Heart left ventricle (tissue), 16 donors: ENCODE measurements at places on chromosomes 12 and 14. TPM values are rescaled to one million over a fixed set of nuclear protein-coding genes. Genes with fewer than 3 reads are reported as not detected.

- no peaks in the 10 kb centered on the region for H3K36me3 ChIP-seq
- H3K4me1 ChIP-seq = peaks cover 8% of the 10 kb centered on the region
- peak overlapping the region; percentile 12 for H3K27ac ChIP-seq
Observed at GRCh38 chr14:31717294-31718085, 156.3 kb downstream of the NUBPL start.

DNA sequence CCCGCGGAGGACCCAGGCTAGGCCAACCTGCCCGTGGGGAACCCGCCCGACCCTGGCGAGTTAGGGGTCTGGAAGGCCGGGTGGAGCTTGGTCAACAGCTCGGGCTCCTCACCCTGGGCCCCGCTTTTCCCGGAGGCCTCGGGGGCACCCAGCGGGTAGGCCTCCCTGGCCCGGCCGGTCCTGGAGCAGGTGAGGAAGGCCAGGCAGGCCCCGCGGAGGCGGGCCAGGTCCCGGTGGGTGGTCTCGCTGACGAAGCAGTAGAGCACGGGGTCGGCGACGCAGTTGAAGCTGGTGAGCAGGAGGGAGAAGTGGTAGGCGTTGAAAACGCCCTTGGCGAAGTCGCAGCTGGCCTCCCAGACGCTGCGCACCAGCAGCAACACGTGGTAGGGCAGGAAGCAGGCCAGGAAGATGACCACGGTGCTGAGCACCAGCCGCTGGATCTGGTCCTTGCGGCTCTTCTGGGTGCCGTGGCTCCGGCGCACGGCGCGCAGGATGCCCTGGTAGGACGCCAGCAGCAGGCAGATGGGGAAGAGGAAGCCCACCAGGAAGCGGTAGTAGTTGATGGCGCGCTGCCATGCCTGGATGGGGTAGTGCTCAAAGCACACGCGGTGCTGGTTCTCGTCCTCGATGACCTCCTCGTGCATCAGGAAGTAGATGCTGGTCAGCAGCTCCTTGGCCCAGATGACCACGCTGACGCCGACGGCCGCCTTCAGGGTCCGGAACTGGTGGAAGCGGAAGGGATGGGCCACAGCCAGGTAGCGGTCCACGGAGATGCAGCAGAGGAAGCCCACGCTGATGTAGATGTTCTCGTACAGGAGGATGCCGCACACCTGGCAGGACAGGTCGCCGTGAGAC lies 10.3 kb downstream of the GPR68 start:
- no peak overlapping the region for H3K27ac ChIP-seq
- H3K36me3 ChIP-seq = peaks cover 5% of the 10 kb centered on the region
- no peak overlapping the region for H3K4me3 ChIP-seq
- no peak for DNase-seq
- H3K4me1 ChIP-seq = no peaks in the 10 kb centered on the region

Gene CLEC4A
- not detected for total RNA-seq

Gene DNAI7
- total RNA-seq = 1.00 TPM

Gene HOXC6
- not detected for total RNA-seq

Gene COPS7A
- 92.1 TPM for total RNA-seq

Gene TSPAN11
- 4.0 TPM for total RNA-seq

DNA sequence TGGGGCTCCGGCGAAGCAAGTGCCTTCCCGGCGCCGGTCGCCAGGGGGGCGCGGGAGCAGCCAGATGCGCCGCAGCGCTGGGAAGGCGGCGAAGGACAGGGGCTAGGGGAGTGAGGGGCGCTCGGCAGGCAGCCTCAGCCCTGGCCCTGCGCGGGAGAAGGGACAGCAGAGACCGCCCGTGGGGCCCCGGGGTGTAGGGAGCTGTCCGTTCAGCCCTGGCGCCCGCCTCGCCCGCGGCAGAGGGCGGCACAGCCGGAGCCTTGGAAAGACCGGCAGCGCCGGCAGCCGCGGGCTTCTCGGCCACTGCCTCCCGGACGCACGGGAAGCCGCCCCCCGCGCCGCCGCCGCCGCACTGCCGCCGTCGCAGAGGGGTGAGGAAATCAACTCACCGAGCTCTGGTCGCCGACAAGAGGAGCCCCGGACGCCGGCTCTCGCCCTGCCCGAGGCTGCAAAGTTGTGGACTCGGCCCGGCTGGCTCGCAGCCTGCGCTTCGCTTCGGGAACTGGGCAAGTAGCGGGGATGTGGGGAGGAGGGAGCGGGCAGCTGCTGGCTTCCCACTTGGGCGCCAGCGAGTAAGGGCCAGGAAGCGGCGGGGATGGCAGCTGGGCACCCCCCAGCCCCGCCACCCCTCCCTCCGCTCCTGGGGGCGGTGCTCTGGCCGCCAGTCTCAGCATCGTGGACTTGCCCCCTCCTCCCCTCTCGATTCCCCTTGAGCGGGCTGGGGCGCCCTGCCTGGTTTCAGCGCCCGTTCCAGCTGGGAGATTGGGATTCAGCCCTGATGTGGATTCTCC lies at the start of gene ZDHHC22:
TSS of gene ZDHHC22 (minus strand) at position 578 of the 791 bp plus-strand sequence. CDS start 2,053 bp downstream, outside the sequence.
- peaks cover 96% of the 10 kb centered on the region for H3K27me3 ChIP-seq
- H3K4me1 ChIP-seq = peaks cover 10% of the 10 kb centered on the region
- no peaks in the 10 kb centered on the region for H3K36me3 ChIP-seq
- no peak within 1 kb of the TSS for H3K27ac ChIP-seq
- DNase-seq = no peak
- peak within 1 kb of the TSS; percentile 39 for H3K4me3 ChIP-seq

- DNase-seq = no peak
- H3K27ac ChIP-seq = no peak overlapping the region
- no peaks in the 10 kb centered on the region for H3K36me3 ChIP-seq
- no peaks in the 10 kb centered on the region for H3K27me3 ChIP-seq
- no peaks in the 10 kb centered on the region for H3K4me1 ChIP-seq
- H3K4me3 ChIP-seq = no peak overlapping the region
Observed at GRCh38 chr14:29648045-29648444, 279.6 kb downstream of the PRKD1 start.

DNA sequence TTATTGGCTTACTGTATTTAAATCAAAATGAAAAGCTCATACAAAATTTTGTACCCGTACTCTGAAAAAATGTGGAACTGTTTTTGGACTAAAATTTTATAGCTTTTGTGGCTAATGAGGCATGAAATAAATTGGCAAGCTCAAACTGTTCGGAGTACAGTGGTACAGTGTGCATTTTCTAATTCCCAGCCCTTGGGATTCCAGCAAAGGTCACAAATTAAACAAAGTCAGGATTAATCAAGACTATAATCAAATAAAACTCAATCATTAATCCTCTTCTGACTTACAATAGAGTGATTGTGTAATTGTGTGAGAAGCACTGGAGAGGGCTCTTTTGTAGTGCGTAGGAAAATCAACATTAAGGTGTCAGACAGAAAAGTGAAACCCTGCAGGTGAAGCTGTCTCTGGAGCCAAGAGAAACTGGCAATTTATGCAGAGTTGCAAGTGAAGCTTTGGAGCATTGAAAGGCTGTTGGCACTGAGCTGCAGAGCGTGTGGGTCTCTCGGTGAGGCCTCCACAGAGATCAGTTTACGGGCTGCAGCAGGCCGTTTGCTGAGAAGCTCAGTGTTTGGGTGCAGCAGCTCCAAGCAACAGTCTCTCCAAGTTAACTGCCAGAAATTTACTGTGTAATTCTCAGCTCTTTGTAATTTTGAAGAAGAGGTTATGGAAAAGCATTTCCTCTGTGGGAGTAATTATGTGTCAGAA lies 275.9 kb downstream of the FBXL14 start:
- no peaks in the 10 kb centered on the region for H3K4me1 ChIP-seq
- H3K27ac ChIP-seq = no peak overlapping the region
- H3K4me3 ChIP-seq = no peak overlapping the region
- no peaks in the 10 kb centered on the region for H3K27me3 ChIP-seq

GRCh38 chr14:22387776-22388241 lies 201.2 kb downstream of the DAD1 start:
- H3K4me3 ChIP-seq = no peak overlapping the region
- H3K27ac ChIP-seq = no peak overlapping the region
- H3K4me1 ChIP-seq = no peaks in the 10 kb centered on the region
- H3K27me3 ChIP-seq = no peaks in the 10 kb centered on the region

DNA sequence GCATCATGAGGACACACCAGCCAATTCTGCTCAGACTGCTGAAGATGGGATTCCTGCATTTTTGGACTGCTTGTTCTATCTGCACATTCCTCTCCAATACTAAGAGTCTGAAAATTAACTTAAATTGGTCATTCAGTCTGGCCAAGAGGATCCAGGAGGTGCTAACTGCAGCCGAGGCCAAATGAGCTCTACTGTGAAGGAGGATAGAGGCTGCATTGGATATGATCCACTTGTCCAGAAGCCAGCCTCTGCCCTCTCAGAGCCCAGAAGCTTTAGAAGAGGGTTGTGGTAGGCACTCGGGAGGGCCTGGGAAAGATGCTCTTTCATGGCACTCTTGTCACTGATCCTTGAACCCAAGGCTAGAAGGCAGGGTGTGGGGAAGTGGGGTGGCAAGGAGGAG lies 37.1 kb upstream of the PLEK2 start:
- H3K36me3 ChIP-seq = no peaks in the 10 kb centered on the region
- no peaks in the 10 kb centered on the region for H3K4me1 ChIP-seq
- no peak overlapping the region for H3K27ac ChIP-seq
- no peaks in the 10 kb centered on the region for H3K27me3 ChIP-seq
- no peak overlapping the region for H3K4me3 ChIP-seq

GRCh38 chr14:104419865-104420505 lies 159.6 kb upstream of the C14orf180 start:
- H3K36me3 ChIP-seq = no peaks in the 10 kb centered on the region
- peaks cover 6% of the 10 kb centered on the region for H3K4me1 ChIP-seq
- no peak overlapping the region for H3K27ac ChIP-seq
- H3K4me3 ChIP-seq = no peak overlapping the region
- no peak for DNase-seq
- no peaks in the 10 kb centered on the region for H3K27me3 ChIP-seq

DNA sequence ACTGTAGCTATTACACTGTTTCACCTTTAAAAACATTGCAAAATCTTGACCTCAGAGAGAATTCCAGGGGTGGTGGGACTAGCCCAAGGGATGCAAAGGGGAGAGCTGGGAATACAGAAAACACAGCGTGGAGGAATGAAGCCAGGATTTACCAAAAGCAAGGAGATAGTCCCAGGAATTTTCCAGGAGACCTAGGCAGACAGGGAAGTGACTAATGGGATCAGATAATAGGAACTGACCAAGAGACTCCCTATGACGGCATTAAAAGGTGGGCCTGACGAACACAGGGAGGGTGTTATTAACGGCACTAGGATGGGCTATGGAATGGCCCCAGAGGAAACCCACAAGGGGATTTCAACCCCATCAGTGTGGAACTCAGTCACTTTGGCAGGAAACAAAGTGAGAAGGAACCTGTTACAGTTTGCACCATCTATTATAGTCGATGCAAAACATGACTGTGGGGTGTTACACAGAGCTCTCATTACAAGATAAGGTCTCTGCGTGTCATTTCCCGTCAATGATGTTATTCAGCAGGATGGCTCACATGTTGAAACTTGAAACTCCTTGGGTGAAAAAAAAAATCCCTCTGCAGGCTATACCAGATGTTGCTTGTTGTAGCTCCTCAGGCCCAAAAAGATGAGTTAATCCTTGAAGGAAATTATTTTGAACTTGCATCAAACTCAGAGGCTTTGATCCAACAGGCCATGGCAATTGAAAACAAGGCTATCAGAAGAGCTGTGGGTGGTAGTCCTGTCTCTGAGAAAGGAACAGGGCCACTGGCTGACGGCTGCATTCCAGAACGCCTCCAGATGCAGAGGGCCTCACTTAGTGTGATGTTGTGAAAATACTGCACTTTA lies 58.7 kb downstream of the DRAM1 start:
- H3K4me1 ChIP-seq = no peaks in the 10 kb centered on the region
- H3K27me3 ChIP-seq = no peaks in the 10 kb centered on the region
- DNase-seq = peak; percentile 76
- H3K36me3 ChIP-seq = no peaks in the 10 kb centered on the region

DNA sequence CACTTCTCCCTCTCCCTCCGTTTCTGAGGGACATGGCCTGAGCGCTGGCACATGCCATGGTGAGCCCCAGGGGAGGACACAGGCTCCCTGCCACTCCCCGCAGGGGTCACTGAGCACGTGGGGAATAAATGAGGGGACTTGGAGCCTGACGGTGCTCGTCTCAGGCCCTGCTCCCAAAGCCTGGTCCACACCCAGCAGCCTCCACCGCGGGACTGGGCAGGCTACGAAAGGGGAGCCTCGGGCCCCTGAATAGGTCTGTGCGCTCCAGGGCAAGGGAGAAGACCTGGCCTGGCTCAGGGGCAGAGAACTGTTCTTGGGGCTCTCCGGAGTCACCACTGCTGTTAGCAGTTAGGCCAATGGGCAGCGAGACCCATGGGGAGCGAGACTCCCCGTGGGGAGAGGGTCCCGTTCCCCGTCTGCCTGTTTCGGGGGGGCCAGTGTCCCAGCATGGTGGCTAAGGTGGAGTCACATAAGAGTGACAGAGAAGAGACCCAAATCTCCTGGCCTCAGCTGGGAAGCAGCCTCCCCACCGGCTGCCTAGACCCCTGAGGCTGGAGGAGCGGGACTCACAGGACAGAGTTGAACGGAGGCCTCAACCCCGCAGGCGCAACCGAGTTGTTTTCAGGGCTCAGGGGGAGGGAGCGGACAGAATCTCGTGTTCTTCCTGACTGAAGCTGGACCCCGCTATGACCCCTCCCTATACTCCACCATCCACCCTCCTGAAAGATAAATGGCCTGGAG lies 329.8 kb upstream of the SFSWAP start:
- H3K27me3 ChIP-seq = peaks cover 62% of the 10 kb centered on the region
- H3K27ac ChIP-seq = no peak overlapping the region
- no peaks in the 10 kb centered on the region for H3K36me3 ChIP-seq

- H3K36me3 ChIP-seq = no peaks in the 10 kb centered on the region
- H3K27ac ChIP-seq = peak overlapping the region; percentile 43
- H3K4me3 ChIP-seq = peak overlapping the region; percentile 57
- no peaks in the 10 kb centered on the region for H3K27me3 ChIP-seq
Observed at GRCh38 chr12:52903855-52904508, 894 bp downstream of the KRT8 start.

- H3K4me1 ChIP-seq = no peaks in the 10 kb centered on the region
- no peaks in the 10 kb centered on the region for H3K36me3 ChIP-seq
- H3K4me3 ChIP-seq = no peak overlapping the region
- no peak overlapping the region for H3K27ac ChIP-seq
- DNase-seq = no peak
Observed at GRCh38 chr14:29216268-29217232, 450.0 kb downstream of the FOXG1 start.

DNA sequence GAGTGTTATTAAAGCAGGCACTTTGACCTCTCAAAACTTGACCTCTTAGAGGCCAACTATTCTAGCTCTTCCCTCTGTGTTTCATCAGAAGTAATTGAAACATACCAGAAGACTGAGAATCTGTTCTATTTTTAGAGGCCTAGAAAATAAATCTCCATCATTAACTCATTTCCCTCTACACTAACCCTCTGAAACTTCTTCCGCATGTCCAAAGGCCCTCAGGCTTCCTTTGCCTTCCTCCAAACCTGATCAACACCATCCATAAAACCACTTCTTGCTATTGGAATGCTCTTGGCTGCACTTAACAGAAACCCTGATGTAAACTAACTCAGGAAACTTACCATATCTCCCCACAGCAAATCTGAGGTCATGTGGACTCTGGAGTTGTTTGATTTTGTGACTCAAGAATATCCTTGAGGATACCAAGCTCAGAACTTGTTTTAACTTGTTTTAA lies 196.4 kb downstream of the RPAP3 start:
- no peaks in the 10 kb centered on the region for H3K27me3 ChIP-seq
- no peak for DNase-seq
- no peaks in the 10 kb centered on the region for H3K36me3 ChIP-seq
- H3K27ac ChIP-seq = no peak overlapping the region
- no peak overlapping the region for H3K4me3 ChIP-seq
